NCI-H146 (cell line): ENCODE measurements at places on chromosomes 2 and 18.

DNA sequence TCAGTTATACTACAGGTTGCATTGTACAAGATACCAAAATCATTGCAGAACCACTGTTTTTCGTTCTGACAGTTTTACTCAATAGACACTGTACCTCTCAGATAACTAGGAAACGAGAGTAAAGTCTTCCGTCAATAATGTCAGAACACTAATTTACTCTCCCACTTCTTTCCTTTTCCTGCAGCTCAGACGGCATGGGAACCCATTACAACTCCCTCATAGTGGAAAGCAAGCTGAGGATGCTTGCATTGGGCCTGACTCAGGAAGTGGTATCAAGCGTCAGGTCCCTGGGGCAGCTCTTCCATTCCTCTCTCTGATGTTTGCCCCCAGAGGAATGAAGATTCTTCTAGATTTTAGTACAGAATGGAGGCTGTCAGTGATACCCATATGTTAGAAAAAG, 23.9 kb upstream of the FHL2 start:
- DNase-seq, result no peak

GRCh38 chr2:235106874-235107639, 155.2 kb downstream of the SH3BP4 start:
- DNase-seq, result peak; percentile 61

GRCh38 chr18:49814147-49814499, 790 bp upstream of the ACAA2 start:
- peak; percentile 89 for DNase-seq

DNA sequence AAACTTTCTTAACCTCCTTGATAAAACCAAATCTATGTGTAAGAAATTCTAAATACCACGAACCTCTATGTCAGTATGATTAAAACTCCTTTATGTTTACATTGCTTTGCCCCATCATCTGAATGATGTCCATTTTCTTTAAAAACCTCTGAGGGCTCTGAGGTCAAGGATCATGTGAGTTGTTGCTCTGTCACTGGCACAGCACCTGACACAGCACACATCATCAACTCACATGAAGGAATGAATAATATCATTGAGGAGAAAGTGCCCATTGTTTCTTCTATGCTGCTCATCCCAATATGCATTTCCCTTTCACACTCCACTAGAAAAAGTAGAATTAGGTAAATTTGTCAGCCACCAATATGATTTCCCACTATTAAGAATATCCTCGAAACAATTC, 1178.7 kb upstream of the NRXN1 start:
- DNase-seq, result no peak

DNA sequence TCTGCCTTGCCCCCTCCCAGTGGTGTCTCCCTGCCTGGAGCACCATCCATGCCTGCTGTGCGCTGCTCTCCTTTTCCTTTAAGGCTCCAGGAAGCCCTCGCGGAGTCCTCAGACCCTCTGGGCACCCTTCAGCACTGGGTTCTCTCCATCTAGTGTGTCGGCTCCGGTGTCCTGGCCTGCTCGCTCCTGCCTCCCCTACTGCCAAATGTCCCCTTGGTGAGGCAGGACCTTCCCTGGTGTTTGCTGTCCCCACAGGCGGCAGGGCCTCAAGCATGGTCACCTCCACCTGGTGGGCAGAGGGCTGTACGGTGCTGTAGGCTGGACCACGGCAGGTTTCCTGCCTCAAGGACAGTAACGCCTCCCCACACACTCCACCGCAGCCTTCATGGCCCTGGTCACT, 90.2 kb downstream of the DGKD start:
- DNase-seq, result no peak

GRCh38 chr2:220114443-220114842, 487.0 kb downstream of the SLC4A3 start:
- DNase-seq, result no peak

- DNase-seq, result no peak
These were observed 59.7 kb downstream of the POLE4 start for GRCh38 chr2:75018162-75018561.

DNA sequence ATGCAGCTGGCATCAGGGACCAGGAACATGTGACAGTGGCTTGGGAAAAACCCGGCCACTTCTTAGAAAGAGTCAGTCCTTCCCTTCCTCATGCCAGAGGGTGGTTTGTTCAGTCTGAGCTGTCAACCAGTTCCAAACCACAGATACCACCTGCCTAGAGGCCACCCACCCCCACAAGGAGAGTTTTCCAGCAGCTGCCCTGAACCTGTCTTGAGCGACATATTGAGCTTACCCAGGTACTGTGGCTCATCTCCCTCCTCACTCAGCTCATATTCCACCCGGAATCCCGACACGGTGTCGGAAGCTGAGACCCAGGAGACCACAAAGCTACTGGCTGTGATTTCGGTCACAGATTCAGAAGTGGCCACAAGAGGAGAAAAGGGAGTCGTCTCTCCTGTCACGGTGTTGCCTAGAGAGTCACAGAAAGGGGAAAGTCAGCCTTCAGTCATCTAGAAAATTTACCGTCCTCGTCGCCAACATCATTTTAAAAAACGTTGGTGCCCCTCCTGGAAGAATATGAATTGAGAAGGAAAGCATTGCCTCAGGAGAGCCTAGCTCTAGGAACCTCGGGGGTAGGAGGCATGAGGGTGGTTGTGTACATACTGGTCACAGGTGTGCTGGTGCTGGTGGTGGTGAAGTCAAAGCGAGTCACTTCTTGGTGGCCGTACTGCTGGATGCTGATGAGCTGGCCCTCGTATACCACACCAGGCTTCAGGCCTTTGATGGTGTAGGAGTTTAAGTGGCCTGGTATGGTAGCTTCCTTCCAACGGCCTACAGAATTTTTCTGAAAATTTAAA, 26.3 kb downstream of the FN1 start:
- no peak for DNase-seq

- no peak for DNase-seq
These were observed 93.8 kb downstream of the C2orf74 start for GRCh38 chr2:61255580-61256437.

DNA sequence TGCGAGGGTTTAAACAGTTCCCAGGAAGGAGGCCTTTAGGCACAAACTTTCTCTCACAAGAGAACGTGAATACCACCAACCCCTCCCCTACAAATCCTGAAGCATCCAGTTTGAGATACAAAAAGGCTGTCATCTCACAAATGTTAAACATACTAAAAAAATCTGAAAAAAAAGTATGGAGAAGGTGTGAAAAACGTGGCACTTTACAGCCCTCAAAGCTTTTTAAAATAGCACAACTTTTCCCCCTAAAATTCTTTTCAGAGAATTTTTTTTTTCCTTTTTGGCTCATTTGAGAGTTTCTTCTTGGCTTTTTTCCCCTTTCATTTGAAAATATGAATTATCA, 10.1 kb downstream of the ZEB2 start:
- no peak for DNase-seq

DNA sequence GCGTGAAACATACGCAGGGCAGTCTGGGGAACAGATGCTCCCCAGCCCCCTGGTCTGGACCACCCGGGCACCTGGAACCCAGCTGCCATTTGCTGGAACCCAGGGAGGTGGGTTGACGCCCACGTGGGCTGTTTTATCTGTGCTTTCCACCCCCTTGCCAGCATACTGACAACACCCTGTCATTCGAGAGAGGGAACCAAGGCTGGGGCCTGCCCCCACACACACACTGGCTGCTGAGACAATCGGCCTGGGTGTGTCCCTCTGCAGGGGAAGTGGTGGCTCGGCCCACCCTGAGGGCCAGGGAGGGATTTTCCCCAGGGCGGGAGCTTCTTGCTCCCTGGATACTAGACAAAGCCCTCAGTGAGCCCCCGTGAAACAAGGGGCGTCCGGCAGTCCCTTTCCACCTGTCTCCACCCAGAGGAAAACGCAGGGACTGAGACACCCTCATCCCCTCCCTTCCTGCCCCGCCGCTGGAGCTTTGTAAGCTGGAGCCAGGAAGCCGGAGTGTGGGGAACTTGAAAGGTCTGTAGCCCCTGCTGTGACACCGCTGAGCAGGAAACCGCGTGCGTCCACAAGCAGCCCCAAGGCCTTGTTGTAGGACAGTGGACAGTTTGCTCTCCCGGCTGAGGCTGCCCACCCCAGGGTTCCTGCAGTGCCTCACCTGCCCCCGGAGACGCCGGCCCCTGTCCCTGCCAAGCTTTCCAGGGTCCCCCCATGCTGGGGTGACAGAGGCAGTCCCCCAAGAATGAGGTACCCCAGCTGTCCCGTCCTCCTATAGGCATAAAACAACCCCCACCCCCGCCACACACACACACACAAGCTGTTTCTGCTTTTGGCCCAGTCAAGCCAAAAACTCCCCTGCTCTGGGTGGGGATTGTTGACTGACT, 14.1 kb upstream of the KLF11 start:
- DNase-seq, result peak; percentile 90

- DNase-seq, result no peak
These were observed 4.9 kb downstream of the CEBPZOS start for GRCh38 chr2:37201208-37201607.

GRCh38 chr18:69261406-69261805, 139.3 kb upstream of the DOK6 start:
- no peak for DNase-seq

DNA sequence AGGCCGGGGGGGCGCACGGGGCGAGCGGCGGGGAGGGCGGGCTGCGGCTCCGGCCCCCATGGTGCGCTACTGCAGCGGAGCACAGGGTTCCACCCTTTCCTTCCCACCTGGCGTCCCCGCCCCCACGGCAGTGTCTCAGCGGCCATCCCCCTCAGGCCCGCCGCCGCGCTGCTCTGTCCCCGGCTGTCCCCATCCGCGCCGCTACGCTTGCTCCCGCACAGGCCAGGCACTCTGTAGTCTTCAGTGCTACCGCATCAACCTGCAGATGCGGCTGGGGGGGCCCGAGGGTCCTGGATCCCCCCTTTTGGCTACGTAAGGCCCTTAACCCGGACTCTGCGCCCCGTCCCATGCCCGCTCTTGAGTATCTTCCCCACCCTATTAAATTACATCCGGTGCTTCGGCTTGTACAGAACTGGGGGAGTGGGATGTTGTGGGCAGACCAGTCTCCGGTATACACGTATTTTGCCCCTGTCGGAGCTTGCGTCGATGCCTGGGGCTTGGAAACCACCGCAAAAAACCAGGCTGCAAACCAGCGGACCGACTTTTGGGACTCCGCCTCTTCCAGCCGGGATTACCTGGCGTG, 598 bp upstream of the WBP1 start:
- DNase-seq, result peak; percentile 91

DNA sequence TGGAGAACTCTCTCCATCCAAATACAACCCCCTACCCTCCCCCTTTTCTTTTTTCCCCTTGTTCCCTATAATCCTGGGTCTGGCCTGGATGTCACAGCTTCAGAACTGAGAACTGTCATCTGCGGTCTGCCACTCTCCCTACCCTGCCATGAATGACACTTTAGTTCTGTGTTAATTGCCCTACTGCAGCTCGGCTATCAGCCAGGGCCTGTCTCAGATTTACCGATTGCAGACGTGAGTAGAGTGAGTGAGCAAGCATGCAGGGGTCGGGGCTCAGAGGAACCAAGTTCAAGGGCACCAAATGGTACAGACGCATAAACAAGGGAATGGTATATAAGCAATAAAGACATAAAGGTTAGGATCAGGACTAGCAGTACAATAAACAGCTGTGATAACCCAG, 967.8 kb downstream of the BCL11A start:
- DNase-seq, result no peak

DNA sequence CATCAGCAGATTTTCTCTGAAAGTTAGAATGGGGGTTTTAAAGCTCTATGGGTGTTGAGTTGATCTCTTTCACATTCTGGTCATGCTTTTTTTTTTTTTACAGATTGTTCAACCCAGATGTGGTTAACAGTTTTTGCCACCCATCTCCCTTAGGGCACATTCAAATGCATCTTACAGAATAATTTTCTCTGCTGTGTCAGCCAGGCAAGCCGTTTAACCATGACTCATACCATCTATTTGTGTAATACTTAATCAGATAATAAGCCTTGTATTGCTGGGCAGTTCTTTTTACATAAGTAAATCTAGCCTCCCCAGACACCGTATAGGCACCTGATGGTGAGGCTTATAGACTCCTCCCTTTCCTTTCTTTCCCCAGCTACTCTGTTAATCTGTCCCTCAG, 62.0 kb downstream of the TGIF1 start:
- DNase-seq, result no peak

- peak; percentile 45 for DNase-seq
These were observed 32.1 kb upstream of the SPATS2L start for GRCh38 chr2:200274116-200275075.

DNA sequence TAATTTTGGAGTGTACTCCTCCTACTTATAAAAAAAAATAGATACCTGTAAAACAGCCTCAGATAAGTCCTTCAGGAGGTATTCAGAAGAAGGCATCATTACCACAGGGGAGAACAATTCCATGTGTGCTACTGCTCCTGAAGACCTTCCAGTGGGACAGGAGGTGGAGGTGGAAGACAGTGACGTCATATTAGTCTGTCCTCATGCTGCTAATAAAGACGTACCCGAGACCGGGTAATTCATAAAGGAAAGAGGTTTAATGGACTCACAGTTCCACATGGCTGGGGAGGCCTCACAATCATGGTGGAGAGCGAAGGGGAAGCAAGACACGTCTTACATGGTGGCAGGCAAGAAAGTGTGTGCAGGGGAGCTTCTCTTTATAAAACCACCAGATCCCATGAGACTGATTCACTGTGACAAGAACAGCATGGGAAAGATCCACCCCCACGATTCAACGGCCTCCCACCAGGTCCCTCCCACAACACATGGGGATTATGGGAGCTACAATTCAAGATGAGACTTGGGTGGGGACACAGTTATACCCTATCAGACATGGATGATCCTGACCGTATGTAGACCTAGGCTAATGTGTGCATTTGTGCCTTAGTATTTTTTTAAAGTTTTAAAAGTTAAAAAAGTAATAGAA, 98.4 kb downstream of the NDUFA10 start:
- DNase-seq, result no peak

DNA sequence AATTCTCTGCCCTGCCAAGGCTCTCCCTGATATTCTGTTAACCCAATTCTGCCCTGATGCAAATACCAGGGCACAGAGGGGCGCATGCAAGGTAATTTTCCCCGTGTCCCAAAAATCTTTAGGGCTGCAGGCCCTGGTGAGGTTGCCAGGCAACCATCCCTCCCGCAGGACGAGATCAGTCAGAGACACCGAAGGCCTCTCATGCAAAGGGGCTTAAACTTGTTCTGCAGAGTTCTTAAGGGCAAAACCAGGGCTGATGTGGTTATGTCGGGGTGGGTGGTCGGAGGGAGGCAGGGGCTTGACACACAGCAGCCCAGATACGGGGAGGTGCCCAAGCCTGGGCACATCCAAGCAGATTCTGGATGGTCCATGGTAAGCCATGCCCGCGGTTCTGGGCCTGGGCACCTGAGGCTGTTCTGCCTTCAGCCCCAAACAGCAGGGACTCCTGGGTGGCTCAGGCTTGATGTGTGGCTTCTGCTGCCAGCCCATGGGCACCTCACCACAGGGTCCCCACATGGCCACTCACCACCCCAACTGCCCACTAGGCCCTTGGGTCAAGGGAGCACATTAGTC, 27.2 kb downstream of the STEAP3 start:
- DNase-seq, result no peak

- DNase-seq, result no peak
These were observed 153.0 kb downstream of the NRP2 start for GRCh38 chr2:205835251-205835791.

GRCh38 chr2:167869200-167869599, 378.2 kb downstream of the STK39 start:
- no peak for DNase-seq

- no peak for DNase-seq
These were observed 49.1 kb downstream of the KIAA2012 start for GRCh38 chr2:202122163-202122540.

- no peak for DNase-seq
These were observed 1.1 kb downstream of the SPEG start for GRCh38 chr2:219435701-219436100.

- peak; percentile 72 for DNase-seq
These were observed 711 bp downstream of the SFXN5 start for GRCh38 chr2:73070643-73071359.

- no peak for DNase-seq
These were observed 80.2 kb downstream of the EFEMP1 start for GRCh38 chr2:55843096-55843993.
